Stimulated activated CD4-positive, alpha-beta T cell treated with anti-CD3 and anti-CD28 coated beads, Interleukin-4, amount 100 ng/mL, for 24 hours (primary cell): ENCODE measurements at places on chromosomes 6 and 20.

- no peak for DNase-seq
Measured at GRCh38 chr6:54267798-54268197, 40.4 kb upstream of the TINAG start.

GRCh38 chr6:165762876-165763275 lies 99.8 kb upstream of the PDE10A start:
- DNase-seq, result no peak

- no peak for DNase-seq
Measured at GRCh38 chr6:112595841-112596240, 248.7 kb downstream of the RFPL4B start.

- no peak for DNase-seq
Measured at GRCh38 chr6:2481307-2481706, 235.9 kb upstream of the GMDS start.

DNA sequence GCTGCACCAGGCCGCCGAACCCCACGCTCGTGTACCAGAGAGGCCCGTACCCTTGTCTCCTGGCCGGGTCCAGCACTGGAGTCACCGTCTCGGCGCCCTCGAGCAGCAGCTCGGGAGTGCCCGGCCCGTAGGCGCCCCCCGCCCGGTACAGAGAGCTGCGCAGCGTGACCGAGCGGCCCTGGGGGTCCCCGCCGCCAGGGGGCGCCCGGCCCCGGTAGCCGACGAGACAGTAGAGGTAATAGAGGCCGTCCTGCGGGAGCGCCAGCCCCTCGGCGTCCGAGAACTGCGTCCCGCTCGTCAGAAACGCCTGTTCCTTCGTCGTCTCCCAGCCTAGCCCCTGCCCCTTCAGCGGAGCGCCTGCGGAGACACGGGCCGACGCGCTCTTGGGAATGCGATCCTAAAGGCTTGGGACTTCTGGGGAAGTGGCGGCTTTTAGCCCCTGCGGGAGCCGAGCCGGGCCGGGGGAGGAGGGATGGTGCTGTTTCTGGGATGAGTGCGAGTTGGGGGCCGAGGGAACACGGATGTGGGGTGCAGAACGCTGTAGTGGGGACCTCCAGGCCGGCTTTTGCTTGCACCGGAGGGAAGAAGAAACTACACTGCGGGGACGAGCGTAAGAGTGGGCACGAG lies 1.3 kb downstream of the LTB start:
- DNase-seq, result peak; percentile 88

DNA sequence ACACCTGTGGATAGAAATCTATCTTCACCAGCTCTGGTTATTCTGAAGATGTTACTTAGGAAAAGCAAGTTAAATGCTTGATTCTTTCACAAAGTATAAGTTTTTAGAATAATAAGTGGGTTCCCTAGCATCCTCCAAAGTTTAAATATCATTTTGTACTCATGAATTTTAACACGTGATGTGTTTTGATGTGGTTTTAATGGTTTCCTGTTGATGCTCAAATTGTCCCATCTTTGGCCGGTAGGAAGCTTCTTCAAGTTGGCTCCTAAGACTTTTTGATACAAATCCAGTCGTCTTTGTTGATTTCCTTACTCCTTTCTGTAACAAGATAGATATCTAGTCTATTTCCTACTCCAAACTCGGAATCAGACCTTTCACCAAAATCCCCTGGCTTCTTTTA lies 94.5 kb upstream of the STXBP5 start:
- no peak for DNase-seq

DNA sequence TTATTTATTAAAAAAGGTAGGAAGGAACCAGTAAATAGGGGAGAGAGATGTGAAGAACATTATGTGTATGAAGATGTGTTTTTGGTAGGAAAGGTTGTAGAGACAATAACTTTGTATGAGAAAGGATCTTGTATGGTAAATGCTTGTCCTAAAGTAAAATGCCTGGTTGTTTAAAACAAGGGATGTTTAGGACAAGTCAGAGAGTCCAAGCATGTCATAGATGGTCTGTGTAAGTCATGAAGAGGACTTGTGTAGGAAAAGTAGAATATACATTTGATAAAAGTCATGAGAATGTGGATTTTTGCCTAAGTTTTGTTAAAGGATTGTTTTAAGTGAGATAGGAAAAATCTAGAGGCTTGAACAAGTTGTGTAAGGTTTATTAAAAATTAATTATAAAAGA lies 325.1 kb downstream of the CDH26 start:
- DNase-seq, result no peak

GRCh38 chr6:70575899-70576495 lies 9.3 kb downstream of the SDHAF4 start:
- DNase-seq, result no peak

DNA sequence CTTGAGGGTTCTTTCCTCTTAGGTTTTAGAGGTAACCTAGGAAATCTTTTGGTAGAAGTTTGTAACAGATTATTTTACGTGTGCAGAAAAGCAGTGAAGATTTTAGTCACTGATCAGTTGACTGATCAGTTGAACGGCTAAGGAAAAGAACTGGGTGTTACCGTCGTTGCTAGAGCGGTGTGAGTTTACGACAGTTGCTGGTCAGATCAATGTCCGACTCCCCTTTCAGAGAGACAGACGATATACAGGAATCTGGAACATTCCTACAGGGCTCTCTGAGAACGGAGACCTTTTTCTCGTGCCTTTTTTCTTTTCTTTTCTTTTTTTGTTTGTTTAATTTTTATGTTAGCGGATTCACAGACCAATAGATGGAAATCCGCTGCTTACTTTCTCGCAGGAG lies 132.1 kb upstream of the ZNF184 start:
- DNase-seq, result no peak

GRCh38 chr6:155194399-155194798 lies 69.4 kb upstream of the CLDN20 start:
- DNase-seq, result no peak

DNA sequence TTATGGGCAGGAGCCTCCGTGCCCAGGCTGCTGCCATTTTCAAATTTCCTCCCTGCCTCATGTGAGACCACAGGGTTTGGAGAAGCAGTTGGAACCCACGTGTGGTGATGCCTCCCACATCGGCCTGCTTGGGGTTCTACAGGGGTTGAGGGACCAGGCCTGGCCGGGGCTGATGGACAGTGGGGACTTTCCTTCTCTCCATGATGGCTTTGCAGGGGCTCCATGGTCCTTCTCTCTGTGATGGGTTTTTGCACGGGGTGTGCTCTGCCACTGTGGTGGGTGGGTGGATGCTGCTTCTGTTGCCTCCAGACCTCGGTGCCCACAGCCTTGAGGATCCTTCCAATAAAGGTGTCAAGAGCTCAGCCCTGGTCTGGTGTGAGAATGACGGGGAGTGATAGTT lies 54.4 kb downstream of the ADNP start:
- DNase-seq, result no peak

- DNase-seq, result no peak
Measured at GRCh38 chr6:111724505-111724904, 118.8 kb upstream of the TRAF3IP2 start.

DNA sequence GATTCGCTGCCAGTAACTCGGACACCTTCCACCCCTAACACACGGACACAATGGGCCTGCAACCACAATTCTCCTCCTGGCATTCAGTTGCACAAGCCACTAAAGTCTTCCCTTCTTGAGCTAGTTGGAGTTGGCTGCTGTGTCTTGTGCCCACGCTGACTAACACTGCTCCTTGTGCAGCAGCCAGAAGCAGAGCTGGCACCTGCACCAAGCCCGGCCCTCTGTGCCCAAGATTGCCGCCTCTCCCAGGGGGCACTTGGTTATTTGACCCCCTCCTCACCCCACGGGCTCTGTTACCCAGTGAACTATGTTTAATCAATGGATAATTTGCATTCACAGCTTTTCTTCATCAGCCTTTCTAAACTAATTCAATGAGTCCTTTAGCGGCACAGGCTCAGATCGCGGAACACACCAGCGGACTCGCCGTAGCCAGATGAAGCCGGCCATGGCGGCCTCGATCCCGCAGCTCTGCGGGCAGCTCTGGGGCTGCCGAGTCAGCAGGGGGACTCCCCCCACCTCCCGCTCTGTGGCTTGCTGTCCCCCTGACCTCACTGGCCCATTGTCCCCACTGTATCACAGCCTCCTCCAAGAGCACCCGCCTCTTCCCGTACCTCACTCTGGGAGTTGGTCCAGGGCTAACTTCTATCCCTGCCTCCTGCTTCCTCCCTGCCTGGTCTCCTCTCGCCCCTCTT lies 94.8 kb upstream of the AFDN start:
- no peak for DNase-seq

GRCh38 chr20:11738852-11739251 lies 178.8 kb upstream of the BTBD3 start:
- no peak for DNase-seq

DNA sequence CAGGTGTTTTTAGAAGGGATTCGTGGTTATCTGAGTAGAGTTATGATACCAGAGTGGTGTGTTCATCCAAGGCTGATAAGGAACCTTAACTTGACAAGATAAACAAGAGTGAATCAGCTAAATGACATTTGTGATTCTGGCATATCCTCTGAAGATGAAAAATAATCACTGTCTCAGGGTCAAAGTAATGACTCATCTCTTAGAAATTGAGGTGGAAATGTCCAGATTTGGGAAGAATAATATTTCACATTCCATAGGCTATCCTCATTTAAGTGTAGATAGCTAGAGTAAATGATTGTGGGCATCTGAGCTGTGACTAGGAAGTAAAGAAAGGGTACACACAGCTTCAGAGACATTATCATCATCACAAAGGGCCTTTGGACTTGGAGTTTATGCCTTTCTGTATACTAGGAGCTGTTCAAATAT lies 255.7 kb downstream of the GJA1 start:
- no peak for DNase-seq

DNA sequence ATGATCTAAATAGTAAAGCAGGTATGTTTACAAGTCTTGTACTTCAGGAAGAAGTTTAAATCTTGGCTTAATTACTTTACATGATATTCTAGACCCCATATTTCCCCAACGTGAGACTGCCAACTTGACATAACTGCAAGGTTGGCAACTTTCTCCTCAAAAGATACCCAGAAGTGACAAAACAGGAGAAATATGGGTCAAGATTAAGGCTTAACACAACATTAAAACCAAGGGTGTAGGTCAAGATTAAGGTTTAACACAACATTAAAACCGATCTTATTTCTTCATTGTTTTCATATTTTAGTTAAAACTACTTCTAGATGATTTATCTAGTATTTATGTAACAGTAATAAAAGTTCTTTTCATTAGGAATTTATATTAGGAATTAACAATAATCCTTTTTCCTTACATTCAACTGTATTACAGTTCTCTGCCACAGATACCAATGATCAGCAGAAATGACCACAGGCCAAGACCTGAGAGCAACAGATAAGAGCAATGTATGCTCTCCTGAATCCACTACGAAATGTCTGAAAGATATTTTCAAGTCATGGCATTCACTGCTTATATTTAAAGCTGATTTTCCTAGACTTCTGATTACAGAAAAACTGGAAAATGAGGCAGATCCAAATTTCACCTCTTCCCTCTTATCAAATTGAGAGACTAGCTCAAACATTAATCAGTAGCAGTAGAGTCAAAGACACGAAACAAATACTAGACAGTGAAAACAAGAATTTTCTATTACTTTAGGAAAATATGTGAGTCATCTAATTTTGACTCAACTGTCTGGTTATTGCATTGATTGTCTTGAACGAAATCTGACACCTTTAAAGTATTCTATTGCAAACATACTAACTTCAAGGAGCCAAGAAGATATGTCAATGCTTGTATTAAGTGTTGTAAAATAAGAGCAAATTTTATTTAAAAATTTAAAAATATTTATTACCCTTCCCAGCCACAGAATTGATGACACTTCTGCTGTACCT lies 72.3 kb downstream of the RNGTT start:
- no peak for DNase-seq

- DNase-seq, result no peak
Measured at GRCh38 chr6:85360794-85361642, 88.9 kb upstream of the NT5E start.

DNA sequence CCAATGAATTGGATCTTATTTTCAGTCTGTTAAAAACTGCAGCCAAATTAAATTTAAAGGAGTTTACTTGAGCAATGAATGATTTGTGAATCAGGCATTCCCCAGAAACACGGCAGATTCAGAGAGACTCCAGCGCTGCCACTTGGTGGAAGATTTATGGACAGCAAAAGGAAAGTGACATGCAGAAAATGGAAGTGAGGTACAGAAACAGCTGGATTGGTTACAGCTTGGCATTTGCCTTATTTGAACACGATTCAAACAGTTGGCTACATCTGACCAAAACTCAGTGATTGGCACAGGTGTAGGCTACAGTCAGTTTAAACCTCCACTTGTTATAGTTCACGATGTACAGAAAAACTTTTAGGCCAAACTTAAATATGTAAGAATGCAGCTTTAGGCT lies 257.6 kb upstream of the IMPG1 start:
- DNase-seq, result no peak

- no peak for DNase-seq
Measured at GRCh38 chr20:15705975-15706374, 867.3 kb downstream of the KIF16B start.

GRCh38 chr6:41547799-41548097 lies 1.6 kb downstream of the FOXP4 start:
- DNase-seq, result no peak

DNA sequence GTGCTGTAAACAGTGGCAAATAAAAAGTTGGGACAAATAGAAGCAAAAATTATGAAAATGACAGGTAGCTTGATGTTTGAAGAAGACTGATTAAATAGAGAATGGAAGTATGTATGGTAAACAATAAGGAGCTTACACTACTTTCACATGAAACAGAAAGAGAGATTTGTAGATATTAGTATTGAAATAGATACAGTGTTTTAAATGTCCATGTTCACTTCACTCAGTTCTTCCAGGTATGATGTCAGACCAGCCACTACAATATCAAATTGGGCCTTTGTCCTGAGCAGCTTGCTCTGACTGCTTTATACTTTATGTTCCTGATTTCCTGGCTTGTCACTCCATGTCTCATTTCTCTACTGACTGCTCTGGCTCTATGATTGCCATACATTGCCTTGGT lies 107.5 kb downstream of the CENPW start:
- no peak for DNase-seq

DNA sequence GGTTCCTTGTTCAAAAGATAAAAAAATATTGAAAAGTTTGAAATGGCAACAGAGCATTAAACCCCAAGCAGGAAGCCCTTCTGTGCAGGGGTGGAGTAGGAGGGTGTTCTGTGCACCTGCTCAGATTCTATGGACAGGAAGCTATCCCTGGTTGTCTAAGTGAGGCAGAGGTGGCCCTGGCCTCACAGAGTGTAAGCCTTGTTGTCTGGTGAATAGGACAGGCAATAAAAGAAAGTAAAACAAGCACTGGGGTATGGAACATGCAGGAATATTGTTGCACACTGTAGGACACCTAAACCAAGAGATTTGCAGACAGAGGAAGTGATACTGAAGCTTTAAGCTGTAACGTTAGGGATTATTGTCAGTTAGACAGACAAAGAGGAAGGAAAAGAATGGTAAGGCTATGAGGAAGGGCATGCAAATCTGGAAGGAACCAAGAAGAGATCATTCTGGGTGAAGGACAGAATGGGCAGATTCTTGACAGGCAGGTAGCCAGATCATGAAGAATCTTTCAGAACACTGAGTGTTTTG lies 66.8 kb downstream of the TBC1D7 start:
- no peak for DNase-seq

DNA sequence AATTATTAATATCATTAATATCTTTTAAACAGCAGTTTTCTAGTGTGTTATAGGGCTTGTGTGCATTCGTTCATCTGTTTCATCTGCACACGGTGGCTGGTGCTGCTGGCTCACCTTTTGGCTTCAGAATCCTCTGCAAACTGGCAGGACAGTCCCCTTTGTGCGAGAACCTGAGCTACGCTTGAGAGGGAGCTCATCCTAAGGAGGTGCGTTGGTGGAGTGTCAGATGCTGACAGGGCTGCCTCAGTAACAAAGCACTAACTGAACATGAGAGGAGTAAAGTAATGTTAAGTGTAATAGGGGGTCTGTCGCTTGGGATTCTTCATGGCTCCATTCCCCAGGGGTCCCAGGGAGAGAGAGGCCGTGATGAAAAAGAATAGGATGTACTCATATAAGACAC lies 22.4 kb downstream of the ELOVL2 start:
- no peak for DNase-seq
